GM19239 (cell line): ENCODE measurements at places on chromosomes 4 and X.
A peak's percentile ranks its signal among the peaks of the same experiment; 100 is the strongest.

- no peak for DNase-seq
Observed at GRCh38 chr4:18882468-18882867, 860.9 kb upstream of the LCORL start.

DNA sequence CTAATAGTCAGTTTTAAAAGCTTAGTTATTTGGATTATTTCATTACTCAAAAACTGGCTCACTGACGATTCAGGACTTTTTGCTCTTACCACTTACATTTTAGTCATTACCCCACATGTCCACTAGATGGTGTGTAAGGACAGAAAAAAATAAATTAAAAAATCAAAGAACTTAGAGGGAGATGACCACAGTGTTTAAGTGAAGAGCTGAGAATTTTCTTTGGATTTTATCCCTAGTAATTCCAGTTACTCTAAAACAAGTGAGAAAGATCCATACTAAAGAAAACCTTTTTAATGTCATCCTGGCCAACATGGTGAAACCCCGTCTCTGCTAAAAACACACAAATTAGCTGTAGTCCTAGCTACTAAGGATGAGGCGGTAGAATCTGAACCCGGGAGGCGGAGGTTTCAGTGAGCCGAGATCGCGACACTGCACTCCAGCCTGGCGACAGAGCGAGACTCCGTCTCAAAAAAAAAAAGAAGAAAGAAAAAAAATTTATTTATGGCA lies 26.4 kb upstream of the TMPRSS11B start:
- DNase-seq, result peak; percentile 9

GRCh38 chr4:113145519-113146291 lies 96.3 kb downstream of the ANK2 start:
- DNase-seq, result no peak

DNA sequence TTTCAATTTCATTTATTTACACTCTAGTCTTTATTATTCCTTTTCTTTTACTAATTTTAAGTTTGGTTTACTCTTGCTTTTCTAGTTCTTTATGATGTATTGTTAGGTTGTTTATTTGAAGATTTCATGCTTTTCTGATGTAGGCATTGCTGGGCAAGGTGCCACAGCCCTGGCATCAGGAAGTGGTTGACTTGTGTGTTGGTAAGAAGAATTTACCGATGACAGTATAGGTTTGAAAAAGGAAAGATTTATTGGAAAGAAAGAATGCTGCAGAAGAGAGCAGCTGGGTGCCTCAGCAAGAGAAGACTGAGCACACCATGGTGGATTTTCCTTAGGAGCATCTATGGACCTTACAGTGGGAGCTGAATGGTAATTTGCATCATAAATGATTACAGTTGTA lies 153.2 kb downstream of the KLF8 start:
- DNase-seq, result no peak

DNA sequence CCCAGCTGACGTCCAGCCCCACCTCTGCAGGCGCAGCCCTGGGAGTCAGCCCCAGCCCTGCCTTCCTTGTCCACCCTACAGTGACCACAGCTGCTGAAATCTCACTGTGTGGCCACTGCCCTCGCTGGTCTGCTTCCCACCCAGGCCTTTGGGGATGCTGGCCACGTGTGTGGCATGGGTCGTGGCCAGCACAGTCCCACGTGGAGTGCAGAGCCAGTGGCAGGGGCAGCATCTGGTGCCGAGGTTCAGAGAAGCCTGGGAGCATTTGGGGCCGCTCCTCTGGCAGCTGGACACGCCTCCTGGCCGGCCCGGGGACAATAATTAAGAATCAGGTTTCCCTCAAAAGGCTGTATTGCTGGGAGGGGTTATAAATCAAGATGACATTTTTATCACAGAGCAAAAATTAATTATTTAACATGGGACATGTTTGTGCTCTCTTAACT lies 92.1 kb downstream of the HMX1 start:
- no peak for DNase-seq

DNA sequence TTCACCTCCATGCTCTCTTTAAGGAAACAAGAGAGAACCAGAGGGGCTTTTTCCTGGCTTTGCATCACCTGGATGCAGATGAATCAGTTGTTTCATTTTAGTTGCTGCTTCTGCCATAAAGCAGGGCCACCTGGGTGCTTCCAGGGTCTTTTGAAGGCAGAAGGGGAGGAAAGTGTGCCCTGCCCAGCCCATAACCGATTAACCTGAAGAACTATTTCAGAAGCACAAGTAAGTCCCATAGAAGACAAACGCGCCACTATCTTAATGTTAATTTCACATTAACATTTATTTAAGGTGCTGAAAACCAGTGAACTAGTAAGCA lies 32.1 kb downstream of the IRF2 start:
- DNase-seq, result no peak

GRCh38 chr4:94880956-94881355 lies 123.2 kb downstream of the BMPR1B start:
- no peak for DNase-seq

GRCh38 chr4:36056136-36056535 lies 188.2 kb downstream of the ARAP2 start:
- DNase-seq, result no peak

GRCh38 chr4:7214359-7214758 lies 22.0 kb downstream of the SORCS2 start:
- no peak for DNase-seq

DNA sequence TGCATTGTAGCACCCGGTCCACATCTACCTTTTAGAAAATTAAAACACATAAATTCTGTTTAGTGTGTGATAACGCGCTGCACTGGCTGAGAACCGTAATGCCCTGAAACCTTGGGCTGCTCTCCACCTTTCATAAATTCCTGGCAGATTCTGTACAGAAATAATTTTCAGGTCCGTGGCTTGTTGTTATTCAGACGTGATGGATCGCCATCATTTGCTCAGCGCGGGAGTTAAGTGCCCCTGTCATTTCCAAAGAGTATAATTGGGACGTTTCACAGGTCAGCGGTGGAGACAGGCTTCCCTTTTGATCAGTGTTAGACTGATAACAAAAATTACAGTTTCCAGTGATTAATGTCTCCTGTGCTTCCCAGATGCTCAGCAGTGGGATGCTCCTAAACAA lies 16.5 kb downstream of the UVSSA start:
- DNase-seq, result no peak

DNA sequence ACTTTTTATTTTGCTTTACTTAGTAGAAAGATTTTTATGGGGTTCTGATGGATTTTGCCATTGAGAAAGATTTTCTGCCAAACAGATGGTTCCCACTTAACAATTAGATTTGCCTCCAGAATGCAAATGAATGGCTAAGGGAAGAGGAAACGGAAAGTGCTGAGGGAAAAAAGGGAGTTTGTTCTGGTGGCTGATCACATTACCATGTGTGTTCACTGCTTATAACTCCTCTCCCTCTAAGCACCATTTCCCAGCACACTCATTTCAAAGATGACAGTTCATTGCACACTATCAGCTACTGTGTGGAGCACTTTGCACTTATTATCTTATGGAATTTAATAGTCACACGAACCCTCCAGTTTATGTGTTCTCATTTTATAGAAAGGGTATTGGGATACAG lies 68.0 kb upstream of the GRID2 start:
- DNase-seq, result no peak

DNA sequence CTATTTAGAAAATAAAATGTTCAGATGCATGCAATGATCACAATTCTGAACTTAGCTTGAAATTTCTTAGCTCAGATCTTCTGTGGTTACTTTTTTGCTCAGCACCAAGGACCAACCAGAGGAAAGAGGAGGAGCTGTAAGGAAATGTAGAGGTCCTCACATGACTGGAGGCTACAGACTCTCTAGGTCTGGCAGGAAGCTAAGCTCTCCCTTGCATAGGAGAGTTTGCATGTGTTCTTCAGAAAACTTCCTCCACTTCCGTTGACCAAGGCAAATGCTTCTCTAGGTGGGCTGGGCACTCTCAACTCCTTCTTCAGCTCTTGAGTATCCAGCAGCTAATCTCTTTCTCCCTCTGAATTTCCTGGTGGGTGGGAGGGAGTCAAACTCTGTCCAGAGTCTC lies 119.6 kb downstream of the BTC start:
- no peak for DNase-seq
